ENCODE measurements at places on chromosomes 6 and 20.

GRCh38 chr6:123838505-123839234, 35.0 kb downstream of the NKAIN2 start:
- DNase-seq = no peak

- peak; percentile 64 for DNase-seq
Observed at GRCh38 chr20:44582311-44583025, at the start of gene PKIG. PKIG (plus strand) TSS chr20:44582579; CDS start chr20:44614557, 31,978 bp downstream.

GRCh38 chr6:157558487-157559200, 177.7 kb downstream of the ZDHHC14 start:
- no peak for DNase-seq

- no peak for DNase-seq
Observed at GRCh38 chr20:11810311-11811083, 107.2 kb upstream of the BTBD3 start.

DNA sequence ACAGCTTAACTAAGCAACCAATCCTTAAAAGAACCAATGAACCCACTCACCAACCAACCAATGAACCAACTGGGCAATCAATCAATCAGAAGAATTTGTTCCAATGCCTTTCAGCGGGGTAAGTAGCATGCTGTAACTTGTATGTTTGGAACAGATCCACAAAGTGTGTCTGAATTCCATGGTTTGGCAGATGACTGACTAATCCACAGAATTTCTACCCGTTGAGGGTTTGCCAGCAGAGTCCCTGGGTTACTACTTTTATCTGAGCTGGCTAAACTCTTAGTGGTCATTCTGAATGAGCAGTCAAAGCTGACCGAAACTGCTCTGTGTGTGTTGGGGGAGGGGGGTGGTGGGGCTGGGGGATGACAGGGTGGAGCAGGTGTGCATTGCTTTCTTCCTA, 125.0 kb upstream of the JAG1 start:
- no peak for DNase-seq

- no peak for DNase-seq
Observed at GRCh38 chr6:142816031-142816430, 128.9 kb downstream of the HIVEP2 start.

DNA sequence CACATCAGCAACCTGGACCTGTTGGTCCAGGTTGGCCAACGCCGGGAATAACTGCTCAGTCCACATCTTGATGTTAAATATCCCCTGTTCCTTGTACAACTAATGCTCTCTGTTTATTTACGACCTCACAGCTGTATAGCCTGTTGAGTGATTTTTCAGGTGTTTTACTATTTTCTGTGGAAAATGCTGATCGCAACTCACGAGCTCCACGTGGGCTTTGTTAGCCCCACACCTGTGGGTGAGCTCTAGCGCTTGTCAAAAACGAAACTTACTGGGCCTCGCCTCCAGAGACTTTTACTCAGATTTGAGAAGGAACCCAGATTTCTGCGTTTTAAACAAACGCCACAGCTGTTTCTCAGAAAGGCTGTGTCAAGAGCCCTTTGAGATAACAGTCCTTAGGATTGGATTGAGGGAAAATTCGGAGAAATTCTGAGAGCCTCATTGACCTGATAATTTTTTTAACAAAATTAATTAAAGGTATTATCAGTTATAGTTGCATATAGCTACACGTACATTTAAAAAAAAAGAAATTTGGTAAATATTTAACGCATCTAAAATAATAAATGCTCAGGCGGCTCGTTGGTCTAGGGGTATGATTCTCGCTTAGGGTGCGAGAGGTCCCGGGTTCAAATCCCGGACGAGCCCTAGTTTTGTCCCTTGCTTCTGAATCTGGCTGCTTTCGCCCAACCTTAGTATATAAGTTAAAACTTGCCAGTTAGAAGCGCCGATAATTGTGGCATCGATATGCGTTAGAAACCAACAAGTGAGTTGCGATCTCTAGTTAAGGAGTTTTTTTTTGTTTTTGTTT, 16.7 kb downstream of the HMGN4 start:
- DNase-seq = peak; percentile 87

GRCh38 chr6:131754715-131755567, 44.1 kb upstream of the CTAGE9 start:
- DNase-seq = no peak

GRCh38 chr6:132198896-132199295, 202.4 kb downstream of the MOXD1 start:
- no peak for DNase-seq

DNA sequence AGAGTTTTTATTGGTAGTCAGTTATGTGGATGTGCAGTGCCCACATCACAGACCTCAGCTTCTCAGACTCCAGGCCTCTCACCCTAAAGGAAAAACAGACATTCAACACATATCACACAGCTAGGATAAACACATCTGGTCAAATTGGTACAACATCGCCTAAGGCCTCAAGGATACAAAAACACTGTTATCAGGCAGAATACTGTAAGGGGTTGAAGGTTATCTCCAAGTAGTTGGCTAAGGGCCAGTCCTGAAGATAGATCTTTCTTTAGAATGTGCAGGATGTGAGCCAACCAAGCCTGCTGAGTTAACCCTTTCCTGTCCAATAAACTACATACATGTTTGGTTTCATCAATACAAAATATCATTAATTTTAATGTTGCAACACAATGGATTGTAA, 308.4 kb upstream of the GJE1 start:
- DNase-seq = no peak

DNA sequence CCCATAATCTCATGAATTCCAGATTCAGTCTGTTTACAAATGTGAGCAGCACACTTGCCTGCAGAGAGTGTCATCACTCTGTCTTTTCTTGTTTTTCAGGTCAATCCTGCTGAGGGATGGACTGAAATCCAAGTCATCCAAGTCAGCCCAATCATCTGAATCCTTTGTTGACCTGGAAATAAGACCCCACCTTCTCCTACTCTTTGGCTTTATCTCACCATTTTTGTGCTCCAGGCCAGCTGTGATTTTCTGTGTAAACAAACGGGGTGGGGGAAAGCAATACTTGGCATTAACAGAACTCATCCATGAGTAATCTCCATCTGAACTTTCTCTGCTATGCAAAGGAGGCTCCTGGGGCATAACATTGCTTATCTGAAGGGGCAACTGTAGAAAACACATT, 16.9 kb upstream of the GSTA4 start:
- no peak for DNase-seq

- peak; percentile 61 for DNase-seq
Observed at GRCh38 chr6:130697995-130698535, 129.1 kb upstream of the SMLR1 start.

DNA sequence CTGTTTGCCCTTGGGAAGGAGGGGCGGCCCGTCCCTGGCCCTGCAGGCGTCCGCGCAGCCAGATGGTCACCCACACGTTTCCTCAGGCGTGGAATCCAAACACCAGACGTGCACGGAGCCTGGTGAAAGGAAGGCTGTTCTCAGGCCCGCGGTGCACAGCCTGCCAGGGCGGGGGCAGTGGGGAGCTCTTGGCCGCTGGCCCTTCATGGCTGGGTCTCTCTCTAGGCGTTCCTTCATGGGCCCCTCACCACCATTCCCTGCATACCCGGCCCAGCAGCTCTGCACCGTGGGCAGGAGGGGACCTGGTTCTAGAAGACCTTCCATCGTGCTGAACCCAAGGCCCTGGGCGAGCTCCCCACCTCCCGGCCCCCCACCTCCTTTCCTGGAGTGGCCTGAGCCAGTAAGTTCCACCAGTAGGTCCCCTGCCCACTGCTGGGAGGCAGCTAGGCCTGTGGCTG, 30.4 kb upstream of the SMOC2 start:
- no peak for DNase-seq

GRCh38 chr6:129793447-129793846, 67.7 kb downstream of the TMEM244 start:
- DNase-seq = no peak

GRCh38 chr6:10272591-10272990, 142.3 kb downstream of the TFAP2A start:
- DNase-seq = no peak

- DNase-seq = peak; percentile 99
Observed at GRCh38 chr6:26045065-26045927, 41.9 kb upstream of the HFE start.

- no peak for DNase-seq
Observed at GRCh38 chr6:112117554-112117953, 30.2 kb downstream of the FAM229B start.

- DNase-seq = no peak
Observed at GRCh38 chr20:11086970-11087369, 413.2 kb upstream of the JAG1 start.

DNA sequence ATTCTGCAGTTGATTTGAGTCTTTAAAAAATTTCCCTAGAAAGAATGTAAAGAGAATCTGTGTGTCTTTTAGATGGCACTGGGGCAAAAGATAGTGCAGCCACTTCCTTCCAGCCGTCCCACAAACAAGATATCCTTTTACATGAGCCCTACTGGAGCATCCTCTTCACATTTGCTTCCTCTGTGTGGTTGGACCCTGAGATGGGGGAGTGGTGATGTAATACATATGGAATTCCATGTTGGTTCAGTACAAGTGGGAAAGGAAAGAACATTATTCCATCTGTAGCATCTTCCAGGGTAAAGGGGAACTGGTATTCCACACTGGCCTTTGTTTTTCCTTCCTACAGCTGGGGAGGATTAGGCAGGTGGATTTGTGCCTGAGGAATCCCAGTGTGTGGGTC, 78.9 kb upstream of the ISM1 start:
- DNase-seq = no peak

- DNase-seq = no peak
Observed at GRCh38 chr6:34412016-34412415, 13.9 kb downstream of the RPS10 start.

DNA sequence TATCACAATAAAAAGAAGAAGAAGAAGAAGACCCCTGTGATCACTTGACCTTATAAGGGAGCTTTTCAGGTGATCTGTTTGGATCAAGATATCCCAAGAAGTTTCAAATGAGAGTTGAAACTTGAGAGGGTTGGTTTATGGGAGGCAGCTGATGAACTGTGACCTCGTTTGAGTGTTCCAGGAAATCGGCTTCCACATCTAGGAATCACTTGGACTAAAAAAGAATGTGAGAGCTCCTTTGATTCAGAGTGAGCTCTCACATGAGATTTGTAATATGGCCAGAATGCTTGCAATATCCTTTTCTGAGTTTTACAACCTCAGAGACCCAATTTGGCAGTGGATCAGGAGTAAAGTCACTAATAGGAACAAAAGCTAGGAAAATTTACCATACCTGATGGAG, 228.1 kb downstream of the ATXN1 start:
- no peak for DNase-seq

DNA sequence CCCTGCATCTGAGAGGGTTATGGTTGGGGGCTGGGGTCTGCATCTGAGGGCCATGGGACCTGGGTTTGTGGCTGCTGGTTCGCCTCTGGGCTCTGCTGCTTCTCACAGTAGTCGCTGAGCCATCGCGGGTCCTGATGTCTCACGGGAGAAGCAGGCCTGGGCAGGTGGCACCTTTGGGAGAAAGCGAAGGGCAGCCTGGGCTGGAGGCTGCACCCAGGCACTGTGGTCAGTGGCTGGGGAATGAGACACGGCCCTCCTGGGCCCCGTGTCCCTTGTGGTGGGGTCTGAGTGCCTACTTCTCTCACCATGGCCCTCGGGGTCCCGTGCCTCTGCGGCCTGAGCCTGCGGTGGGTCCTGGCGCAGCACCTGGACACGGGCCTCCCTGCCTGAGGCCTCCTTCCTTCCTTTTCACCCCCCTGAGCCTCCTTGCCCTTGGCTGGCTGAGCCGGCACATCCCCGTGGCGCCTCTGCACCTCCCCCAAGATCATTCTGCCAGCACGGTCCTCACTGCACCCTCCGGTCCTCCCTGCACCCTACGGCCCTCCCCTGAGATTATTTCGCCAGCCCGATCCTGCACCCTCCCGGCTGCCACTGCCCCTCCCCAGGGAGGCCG, 206.0 kb downstream of the ERMARD start:
- DNase-seq = no peak

GRCh38 chr6:167574431-167575151, 249.7 kb downstream of the TTLL2 start:
- no peak for DNase-seq

DNA sequence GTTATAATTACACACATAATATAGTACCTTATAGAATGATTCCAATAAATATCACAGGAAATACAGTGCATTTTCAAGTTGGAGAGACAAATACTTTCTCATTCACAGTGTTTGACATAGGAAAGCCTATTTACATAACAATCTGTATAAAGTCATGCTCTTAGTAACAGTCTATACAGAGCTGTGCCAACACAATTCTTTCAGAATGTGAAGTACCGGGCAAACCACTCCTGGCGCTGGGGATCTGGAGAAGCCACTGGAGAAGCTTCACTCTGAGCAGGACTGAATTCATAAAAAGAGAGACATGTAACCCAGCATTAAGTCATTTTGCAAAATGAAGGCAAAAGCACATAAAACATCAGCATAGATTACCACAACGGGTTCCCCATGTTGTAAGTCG, 24.9 kb upstream of the MCM9 start:
- DNase-seq = no peak

- no peak for DNase-seq
Observed at GRCh38 chr6:155215906-155216305, 47.9 kb upstream of the CLDN20 start.

DNA sequence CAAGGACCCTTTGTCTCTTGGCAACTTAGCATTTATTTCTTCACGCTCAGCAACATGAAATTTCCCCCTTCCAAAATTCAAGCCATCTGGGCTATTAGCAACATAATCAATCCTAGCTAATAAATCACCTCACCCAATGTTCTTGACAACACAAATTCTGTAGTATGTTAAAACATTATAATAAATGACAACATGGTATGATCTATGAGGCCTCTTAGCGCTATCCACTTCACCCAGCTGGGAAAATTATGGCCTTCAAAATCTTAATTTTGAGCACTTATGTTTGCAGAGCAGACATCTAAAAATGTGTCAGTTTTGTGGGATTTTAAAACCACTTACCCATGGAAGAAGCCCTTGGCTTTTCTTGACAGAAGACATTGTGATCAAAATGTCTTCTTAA, 181.9 kb downstream of the HDGFL1 start:
- no peak for DNase-seq

GRCh38 chr6:111157412-111157811, 70.1 kb downstream of the SLC16A10 start:
- DNase-seq = no peak

GRCh38 chr20:1979106-1979778, 14.6 kb downstream of the PDYN start:
- DNase-seq = no peak

DNA sequence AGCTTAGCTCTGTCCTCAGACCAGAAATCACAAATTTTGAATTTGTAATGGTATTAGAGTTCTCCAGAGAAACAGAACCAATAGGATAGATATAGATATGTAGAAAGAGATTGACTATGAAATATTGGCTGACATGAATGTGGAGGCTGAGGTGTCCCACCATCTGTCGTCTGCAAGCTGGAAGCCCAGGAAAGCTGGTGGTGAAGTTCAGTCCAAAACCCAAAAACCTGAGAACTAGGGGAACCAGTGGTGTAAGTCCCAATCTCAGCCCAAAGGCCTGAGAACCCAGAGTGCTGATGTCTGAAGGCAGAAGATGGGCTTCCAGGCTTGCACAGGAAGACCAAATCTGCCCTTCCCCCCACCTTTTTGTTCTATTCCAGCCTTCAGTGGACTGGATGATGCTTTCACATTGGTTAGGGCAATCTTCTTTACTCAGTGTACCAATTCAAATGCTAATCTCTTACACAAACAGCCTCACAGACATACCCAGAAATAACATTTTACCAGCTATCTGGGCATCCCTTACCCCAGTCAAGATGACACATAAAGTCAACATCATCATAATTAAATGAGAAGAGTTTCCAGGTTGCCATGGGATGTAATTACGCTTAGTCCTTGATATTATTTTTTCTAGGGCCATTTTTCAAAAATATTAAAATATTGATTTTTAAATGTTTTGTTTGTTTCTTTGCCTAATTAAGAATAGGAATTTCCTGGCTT, 570.8 kb downstream of the UTRN start:
- DNase-seq = no peak
